ENCODE measurements at places on chromosomes 13 and 19.
A peak's percentile ranks its signal among the peaks of the same experiment; 100 is the strongest.

DNA sequence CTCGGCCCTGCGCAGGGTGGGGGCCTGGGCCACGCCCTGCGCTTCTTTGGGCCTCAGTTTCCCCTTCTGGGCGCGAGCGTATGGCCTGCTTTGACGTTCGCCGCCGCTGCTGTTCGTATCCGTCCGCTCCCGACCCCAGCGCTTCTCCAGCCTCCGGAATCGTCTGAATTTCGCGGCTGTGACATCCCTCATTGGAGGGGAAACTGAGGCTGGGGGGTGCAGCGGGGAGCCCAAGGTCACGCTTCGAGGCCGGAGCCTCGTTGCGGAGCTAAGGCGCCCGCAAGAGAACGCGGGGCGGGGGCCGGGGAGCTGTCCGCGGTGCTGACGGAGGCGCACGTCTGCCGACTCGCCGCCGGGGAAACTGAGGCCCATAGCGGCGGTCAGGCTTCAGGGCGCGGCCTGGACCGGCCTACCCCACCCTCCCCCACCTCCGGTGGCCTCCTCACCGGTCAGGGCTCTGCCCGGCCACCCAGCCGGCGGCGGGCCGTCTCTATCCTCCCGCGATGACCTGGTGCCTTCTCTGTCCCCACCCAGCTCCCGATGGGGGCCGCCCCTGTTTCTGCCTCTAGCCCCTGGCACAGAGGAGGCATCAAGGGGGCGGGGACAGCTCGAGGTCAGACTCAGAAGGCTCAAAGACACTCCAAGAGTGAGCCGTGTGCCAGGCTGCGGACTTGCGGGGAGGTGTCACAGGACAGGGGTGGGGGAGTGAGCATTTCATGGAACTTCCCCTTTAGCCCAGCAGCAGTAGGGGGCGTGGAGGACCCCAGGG lies 3.0 kb upstream of the APC2 start:
- DNase-seq: no peak

DNA sequence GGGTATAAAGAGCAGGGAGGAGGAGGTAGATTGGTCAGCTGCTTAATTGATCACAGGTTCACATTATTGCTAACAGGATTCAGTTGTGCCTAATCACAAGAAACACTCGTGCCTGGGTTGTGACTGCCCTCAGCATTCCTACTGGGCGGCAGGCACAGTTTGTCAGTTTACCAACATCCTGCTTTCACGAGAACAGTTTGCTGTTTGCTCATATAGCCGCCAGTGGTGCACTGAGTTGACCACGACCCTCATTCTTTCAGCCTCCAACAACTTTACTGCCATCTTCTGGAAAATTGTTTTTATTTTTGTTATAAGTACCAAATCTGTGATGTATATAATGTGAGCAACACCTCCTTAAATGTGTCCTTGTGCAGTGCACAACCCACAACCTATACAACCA lies 16.2 kb upstream of the IFT88 start:
- no peak for DNase-seq

GRCh38 chr19:3670796-3671679 lies 29.2 kb downstream of the PIP5K1C start:
- DNase-seq: peak; percentile 76

- no peak for DNase-seq
Measured at GRCh38 chr13:40328091-40328490, 338.4 kb downstream of the FOXO1 start.

DNA sequence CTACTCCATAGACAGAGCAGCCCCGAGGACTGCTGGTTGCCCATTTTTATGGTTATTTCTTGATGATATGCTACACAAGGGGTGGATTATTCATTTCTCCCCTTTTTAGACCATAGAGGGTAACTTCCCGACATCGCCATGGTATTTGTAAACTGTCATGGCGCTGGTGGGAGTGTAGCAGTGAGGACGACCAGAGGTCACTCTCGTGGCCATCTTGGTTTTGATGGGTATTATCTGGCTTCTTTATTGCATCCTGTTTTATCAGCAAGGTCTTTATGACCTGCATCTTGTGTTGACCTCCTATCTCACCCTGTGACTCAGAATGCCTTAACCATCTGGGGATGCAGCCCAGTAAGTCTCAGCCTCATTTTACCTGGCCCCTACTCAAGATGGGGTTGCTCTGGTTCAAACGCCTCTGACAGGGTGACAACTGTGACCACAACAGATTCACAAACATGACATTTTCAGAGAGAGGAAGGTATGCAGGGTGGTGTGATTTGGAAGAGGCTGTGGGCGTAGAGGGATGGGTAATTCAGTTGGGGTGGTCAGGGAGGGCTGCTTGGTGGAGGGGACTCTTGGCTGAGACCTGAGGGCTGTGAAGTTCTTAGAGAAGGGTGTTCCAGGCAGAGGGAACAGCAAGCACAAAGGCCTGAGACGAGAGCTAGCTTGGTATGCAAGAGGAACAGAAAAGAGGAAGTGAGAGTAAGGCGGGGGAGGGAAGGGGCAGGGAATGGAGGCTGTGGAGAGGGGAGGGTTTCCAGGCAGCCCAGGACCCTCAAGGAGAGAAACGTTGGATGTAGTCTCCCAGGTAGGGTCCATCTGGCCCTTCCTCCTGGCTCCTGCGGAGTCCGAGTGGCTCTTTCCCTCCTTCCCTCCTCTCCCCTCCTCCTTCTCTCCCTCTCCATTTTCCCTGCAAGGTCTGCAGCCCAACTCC lies 23.5 kb downstream of the FAM187B start:
- no peak for DNase-seq

DNA sequence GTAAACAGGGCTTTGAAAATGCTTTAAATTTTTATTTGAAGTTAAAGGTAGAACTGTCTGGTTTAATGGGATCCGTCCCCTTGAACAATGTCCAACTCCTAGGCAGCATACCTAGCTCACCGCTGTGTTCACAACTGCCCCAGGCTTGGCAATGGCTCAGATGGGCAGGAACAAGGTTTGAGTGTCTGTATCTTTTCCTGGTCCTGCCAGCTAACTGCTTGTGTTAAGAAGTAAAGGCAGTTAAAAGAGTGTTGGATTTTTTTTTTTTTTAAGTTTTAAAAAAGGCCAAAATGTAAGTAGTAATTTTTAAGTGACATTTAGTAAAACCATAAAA lies 66.7 kb upstream of the FNDC3A start:
- no peak for DNase-seq

- no peak for DNase-seq
Measured at GRCh38 chr19:47096721-47097120, 16.9 kb downstream of the ZC3H4 start.

GRCh38 chr13:94090773-94091480 lies 388.6 kb downstream of the DCT start:
- peak; percentile 42 for DNase-seq

- DNase-seq: peak; percentile 26
Measured at GRCh38 chr13:50989476-50989875, 79.9 kb downstream of the RNASEH2B start.
